ENCODE measurements at places on chromosomes 11 and 22.
A peak's percentile ranks its signal among the peaks of the same experiment; 100 is the strongest.

- no peak for DNase-seq
Observed at GRCh38 chr22:25728071-25728470, 13.9 kb upstream of the MYO18B start.

- no peak for DNase-seq
Observed at GRCh38 chr11:73652046-73652730, 5.8 kb downstream of the PLEKHB1 start.

DNA sequence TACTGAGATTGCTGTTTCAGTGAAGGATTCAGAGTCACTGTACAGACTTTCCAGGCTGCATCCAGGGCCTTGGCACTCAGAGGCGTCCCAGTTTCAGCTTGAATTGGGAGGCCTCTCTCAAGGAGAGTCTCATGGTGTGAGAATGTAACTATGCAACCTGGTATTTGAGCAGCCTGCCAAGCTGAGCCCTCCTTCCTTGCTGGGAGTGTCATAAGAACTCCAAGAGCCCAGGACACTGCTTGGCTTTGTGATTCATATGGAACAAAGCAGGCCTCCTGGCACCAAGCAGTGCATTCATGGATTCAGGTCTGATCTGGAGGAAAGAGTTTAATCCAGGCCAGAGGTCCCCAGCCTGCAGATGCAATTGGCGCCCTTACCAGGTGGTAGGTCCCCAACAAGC is 171.7 kb downstream of the DBX1 start:
- no peak for DNase-seq

DNA sequence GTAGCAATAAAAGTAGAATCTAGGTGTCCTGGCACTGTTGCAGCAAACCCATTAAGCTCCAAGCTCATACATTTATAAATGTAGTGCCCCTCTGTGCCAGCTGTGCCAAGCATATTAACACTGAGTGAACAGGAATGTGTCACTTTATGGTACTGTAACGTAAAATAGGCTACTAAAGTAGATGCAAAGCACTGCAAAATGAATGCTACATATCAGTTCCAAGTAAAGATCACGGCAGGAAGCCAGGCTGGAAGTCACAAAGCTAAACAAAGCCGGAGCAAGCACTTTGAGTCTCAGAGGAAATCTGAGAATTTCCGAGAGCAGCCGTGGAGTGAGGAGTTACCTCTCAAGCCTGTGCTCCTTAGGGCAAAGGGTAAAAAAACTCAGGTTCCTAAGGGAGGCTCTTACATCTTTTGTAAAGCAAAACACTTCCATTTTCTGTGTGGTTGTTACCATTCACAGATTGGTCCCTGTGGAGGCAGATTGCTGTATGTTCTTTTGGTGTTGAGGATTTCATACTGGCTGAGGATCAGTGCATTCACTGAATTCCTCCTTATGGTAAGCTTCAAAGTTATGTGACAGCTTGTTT is 85.7 kb downstream of the WNT11 start:
- DNase-seq, result no peak

- no peak for DNase-seq
Observed at GRCh38 chr11:88106666-88107065, 68.6 kb downstream of the RAB38 start.

DNA sequence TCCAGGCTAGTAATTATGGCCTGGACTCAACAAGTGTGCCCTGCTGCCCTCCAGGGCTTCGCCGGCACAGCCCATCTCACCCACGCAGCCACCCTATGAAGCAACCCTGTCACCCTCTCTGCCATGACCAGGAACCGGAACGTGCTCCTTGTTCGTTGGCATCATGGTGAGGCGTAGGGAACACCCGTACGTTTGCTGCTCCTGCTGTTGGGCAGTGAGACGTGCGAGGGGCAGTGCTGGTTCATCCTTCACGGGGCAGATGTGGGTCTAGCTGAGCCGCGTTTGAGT is 20.7 kb downstream of the NADSYN1 start:
- DNase-seq, result no peak

GRCh38 chr11:72041364-72042063 is 38.8 kb downstream of the NUMA1 start:
- peak; percentile 53 for DNase-seq

DNA sequence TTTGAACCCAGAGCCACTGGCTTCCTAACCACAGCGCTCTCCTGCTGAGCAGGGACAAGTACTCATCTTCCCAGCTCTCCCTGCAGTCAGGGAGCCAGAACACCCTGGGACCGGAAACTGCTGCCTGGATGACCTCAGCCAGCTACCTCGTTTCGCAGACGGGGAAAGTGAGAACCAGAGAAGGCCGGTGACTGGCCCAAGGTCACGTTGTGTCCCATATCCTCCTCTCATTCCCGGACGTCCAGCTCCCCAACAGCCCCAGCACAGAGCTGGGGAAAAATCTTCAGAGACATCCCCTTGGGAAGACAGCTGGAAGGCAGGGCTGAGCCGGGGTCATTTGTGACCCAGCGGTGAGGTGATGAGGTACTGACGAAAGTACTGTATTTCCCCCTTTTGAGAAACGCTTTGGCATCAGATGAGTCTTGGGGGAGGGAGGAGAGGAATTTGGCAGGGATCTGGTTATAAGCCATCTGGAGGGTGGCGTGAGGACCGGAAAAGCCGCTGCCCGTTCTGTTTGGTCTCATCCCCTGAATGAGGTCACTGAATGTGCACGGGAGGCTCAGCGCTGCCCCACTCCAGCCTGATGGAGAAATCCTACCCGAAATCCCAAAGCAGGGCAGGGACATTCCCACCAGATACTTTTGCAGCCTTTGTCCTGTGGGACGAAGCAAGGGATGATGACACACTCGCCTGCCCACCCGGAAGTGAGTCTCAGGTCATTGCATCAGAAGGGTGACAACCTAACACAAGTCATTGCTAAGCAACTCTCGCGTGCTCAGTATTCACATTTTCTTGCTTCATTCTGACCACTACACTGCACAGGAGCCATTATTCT is 41.1 kb downstream of the LIF start:
- no peak for DNase-seq

DNA sequence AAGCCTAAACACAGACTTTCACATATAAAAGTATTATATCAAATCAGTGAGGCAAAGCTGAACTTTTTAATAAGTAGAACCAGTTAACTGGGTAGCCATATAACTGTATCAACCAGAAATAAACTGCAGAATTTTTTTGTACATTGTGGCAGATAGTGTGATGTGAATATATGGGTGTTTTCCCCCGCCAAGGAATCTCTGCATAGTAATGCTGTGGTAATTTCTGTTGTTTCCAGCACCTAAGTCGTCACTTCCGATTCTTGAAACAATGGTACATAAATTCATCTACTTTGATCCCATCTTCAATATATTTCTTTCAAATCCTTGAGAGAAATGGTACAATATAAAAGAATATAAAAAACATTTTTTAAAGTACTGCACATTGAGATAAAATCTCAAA is 39.6 kb downstream of the NARS2 start:
- peak; percentile 0 for DNase-seq

DNA sequence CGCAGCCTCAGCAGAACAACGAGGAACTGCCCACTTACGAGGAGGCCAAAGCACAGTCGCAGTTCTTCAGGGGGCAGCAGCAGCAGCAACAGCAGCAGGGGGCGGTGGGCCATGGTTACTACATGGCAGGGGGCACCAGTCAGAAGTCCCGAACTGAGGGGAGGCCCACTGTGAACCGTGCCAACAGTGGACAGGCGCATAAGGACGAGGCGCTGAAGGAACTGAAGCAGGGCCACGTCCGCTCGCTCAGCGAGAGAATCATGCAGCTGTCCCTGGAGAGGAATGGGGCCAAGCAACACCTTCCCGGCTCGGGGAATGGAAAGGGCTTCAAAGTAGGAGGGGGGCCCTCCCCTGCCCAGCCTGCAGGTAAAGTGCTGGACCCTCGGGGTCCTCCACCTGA is 31.6 kb downstream of the AMOTL1 start:
- DNase-seq, result no peak

DNA sequence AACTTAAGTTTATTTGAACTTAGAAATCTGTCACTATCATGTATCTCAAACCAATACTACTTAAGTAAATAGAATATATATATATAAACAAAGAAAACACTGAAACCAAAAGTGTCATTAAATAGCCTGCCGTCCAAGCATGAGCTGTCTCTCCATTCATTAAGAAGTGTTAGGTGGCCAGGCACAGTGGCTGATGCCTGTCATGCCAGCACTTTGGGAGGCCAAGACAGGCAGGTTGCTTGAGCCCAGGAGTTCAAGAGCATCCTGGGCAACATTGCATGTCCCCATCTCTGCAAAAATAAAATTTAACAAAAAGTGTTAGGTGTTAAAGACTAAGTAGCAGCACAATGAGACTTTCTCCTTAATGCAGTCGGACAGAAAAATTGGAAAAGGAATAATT is 14.0 kb downstream of the CD6 start:
- no peak for DNase-seq

DNA sequence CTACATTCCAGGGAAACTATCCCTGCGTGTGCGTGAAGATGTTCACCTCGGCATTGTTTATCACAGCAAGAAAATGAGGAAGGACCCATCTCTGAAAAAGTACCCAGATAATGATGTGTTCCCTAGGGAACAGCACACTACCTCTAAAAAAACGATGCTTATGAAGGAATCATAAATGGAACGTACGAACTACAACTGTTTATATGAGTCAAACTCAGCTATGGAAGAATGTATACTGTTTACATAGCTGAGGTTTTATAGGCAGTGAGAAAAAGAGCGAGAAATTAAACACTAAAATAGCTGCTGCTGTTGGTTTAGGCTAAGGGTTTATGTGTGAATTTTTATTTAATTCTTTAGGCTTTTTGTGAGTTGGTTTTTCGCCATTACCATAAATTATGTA is 48.9 kb downstream of the APOL1 start:
- DNase-seq, result no peak

- no peak for DNase-seq
Observed at GRCh38 chr11:80816966-80817365, 1376.1 kb upstream of the TENM4 start.

DNA sequence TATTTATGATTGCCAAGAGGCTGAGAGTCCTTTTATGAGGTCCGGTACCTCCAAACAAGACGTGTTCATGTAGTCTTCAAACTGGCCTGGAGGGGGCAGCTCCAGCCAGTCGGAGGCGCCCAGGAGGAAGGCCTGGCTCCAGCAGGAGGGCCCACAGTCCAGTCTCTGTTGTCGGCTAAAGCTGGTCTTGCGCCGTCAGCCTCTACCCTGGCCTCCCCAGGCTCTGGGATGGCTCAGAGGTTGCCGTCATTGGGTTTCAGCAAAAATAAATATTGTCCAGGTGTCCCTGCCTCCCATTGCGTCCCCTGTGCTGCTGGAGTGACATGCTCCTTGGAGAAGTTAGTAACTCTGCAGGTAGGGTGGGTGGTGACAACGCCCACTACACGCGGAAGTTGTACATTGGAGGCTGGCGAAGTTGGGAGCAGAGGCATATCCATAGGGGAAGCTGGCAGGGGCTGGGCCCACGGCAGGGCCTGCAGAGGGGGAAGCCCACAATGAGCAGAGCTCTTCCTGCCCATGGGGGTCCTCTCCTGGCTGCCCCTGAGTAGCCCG is 1.0 kb upstream of the SLC25A1 start:
- peak; percentile 63 for DNase-seq

- no peak for DNase-seq
Observed at GRCh38 chr11:85295694-85296271, 331.4 kb downstream of the DLG2 start.

GRCh38 chr11:119852741-119853140 is 123.7 kb upstream of the NECTIN1 start:
- DNase-seq, result no peak

DNA sequence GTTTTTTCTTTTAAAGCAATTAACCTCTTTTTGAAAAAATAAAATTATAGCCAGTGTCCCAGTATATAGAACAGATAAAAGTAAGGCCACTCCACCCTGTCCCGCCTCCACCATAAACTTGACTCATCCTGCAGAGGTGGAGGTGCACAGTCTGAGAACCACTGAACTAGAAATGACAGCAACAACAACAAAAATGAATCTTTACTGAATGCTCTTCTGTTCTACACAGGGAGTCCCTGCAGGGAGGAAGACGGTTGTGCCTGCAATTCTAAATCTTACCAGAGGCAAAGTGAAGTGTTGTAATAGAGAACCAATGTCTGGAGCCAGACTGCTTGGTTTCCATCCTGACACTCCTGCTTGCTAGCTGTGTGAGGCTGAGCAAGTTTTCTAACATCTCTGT is 162.3 kb downstream of the FBXO7 start:
- no peak for DNase-seq
